Stimulated activated CD8-positive, alpha-beta memory T cell treated with anti-CD3 and anti-CD28 coated beads, Interleukin-15, amount 100 ng/mL, for 4 hours (primary cell): ENCODE measurements at places on chromosomes 2 and 18.

DNA sequence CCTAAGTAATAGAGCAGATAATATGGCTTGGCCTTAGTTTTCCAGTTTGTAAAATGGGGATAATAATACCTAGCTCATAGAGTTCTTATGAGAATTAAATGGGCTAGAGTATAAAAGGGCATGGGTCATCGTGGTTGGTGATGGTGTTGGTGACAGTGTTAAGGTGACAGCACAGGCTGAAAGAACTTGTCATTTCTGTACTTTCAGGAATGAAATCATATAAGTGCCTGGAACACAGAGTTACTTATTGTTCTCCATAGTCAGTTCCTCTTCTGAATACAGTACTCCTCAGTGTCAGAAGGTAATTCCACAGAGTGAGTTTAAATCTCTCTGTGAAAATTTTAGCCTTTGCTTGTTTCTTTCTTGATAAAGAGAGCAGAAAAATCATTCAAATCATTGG is 42.4 kb downstream of the KIF5C start:
- DNase-seq: no peak

GRCh38 chr2:2848621-2849333 is 517.7 kb upstream of the MYT1L start:
- DNase-seq: no peak

GRCh38 chr2:204628926-204629712 is 83.8 kb downstream of the PARD3B start:
- DNase-seq: no peak

- DNase-seq: no peak
Measured at GRCh38 chr2:2266699-2267449, 64.2 kb downstream of the MYT1L start.

DNA sequence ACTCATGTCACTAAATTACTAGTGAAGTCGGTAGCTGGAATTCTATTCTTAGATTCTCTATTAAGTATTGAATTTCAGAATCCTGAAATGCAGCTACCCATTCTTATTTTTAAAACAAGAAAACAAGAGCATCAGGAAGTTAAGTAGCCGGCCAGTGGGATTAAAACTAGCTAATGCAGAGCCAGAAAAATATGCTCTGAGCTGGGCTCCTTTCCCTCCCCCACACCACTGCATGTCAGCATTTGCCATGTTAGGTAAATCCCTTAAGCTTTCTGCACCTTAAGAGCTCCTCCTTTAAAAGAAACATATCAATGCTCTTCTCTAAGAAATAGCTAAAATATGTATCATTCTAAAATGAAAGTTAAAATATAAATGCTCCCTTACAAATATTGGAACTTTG is 72.2 kb upstream of the MFF start:
- no peak for DNase-seq

DNA sequence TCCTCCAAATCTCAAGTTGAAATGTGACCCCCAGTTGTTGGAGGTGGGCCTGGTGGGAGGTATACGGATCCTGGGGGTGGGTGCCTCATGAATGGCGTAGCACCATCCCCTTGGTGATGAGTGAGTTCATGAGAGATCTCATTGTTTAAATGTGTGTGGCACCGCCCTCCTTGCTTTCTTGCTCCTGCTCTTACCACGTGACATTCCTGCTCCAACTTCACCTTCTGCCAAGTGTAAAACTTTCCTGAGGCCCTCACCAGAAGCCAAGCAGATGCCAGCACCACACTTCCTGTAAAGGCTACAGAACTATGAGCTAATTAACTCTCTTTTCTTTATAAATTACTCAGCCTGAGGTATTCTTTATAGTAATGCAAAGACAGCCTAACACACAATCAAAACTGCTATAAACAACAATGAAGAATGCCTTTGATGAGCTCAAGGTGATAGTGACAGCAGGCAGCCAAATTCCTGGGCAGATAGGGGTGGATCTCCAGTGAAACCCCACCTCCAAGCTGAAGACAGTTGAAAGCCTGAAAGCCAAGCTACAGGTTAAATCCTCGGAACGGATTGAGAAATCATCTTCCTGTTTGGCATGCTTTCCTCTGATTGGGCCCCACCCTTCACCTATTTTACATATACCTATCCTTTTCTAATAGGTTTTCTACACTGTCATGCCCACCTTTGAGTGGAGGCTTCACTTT is 26.9 kb downstream of the MCEE start:
- no peak for DNase-seq

DNA sequence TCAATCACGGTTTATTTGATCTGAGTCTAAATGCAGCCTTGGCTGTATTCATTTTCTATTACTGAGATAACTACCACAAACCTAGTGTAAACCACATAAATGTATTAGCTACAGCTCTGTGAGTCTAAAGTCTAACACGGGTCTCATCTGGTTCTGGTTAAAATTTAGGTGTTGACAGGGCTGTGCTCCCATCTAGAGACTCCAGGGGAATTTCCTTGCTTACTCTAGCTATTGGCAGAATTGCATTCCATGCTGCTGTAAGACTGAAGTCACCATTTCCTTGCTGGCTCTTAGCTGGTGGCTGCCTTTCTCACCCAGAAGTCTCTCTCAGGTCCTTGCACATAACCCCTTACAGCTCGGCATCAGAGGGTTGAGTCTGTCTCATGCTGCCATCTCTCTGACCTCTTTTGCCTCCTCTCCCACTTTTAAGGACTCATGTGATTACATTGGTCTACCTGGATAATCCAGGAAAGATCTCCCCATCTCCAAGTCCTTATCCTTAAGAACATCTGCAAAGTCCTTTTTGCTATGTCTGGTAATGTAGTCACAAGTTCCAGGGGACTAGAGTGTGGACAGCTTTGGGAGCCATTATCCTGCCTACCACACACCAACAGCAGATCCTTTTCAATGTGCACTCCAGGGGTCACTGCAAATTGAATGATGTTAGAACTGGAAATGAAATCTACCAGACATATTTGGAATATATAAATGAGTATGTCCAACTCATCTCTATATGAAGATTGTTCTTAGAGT is 207.0 kb upstream of the AGAP1 start:
- no peak for DNase-seq

- DNase-seq: no peak
Measured at GRCh38 chr2:231007286-231008098, 11.6 kb downstream of the SPATA3 start.

- DNase-seq: no peak
Measured at GRCh38 chr2:218290316-218291261, 1.7 kb downstream of the TMBIM1 start.

DNA sequence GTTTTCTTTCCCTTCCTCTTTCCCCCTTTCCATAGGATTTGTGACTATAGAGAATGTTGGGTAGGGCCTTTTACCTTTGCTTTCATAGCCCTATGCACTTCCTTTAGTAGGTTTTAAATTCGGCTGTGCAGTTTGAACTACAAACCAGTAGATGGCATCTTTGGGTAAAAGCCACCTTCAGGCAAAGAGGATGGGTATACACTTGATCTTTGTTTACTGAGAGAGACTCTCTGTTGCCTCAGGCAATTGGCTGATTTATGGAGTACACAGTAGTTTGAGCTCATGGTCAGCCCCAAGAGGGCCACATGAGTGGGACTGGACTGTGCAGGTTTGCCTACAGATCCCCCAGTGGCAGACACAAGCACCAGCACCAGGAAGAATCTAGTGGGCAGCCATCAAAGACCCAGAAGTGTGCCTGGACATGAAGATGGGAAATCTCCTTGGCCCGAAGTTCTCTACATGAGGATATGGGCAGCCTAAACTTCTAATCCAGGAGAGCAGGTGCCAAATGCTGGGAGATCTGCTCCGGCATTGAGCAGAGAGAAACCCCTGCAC is 1304.3 kb upstream of the DDX18 start:
- DNase-seq: no peak

GRCh38 chr18:9022397-9023155 is 79.9 kb upstream of the NDUFV2 start:
- no peak for DNase-seq

DNA sequence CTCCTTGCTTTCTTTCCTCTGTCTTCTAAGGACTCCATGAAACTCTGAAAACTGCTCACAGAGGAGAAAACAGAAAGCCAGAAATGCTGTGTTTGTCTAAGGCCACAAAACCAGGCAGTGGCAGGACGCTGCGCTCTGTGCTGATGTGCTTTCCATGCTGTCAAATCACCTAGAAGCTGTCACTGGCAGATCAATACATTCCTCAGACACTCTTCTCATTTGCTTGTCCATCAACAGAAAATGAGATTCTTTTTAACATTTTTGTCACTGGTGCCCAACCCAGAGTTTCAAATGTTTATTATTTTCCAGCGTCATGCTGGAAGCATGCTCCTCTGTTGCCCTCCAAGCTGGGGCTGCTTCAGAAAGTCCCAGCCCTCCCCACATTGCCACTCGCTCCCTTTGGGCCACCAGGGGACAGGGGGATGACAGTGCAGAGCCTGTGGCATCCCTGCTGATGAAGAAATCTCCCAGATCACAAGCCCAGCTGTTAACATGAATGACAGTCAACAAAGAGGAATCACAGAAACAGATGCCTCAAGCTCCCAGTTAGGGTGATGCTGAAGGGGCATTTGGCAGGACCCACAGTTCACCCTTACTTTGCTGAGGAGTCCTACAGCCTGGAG is 117.5 kb upstream of the MEIS1 start:
- DNase-seq: no peak

DNA sequence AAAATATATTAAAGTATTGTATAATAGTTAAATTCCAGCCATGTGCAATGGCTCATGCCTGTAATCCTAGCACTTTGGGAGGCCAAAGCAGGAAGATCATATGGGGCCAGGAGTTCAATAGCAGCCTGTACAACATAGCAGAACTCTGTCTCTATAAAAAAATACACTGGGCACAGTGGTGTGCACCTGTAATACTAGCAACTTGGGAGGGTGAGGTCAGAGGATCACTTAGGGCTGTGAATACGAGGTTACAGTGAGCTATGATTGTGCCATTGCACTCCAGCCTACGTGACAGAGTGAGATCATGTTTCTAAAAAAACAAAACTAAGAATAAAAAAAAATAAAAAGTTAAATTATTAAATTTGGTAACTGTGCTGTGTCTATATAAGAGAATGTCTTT is 36.1 kb downstream of the ZRANB3 start:
- DNase-seq: no peak

DNA sequence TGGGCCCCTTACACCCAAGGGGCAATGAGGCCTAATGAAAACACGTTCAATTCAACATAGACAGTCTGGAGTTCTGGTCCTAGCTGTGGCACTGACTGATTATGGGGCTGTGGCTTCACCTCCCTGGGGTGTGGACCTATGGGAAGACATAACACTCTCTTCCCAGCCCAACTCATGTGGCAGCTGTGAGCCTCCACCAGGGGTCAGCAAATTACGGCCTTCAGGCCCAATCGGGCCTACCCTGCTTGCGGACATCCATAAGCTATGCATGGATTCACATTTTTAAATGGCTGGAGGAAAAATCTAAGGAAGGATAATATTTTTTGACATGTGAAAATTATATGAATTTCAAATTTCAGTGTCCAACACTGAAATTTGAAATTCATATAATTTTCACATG is 101.3 kb downstream of the LOXHD1 start:
- DNase-seq: no peak

GRCh38 chr2:191740016-191740419 is 62.1 kb downstream of the NABP1 start:
- DNase-seq: peak; percentile 26

DNA sequence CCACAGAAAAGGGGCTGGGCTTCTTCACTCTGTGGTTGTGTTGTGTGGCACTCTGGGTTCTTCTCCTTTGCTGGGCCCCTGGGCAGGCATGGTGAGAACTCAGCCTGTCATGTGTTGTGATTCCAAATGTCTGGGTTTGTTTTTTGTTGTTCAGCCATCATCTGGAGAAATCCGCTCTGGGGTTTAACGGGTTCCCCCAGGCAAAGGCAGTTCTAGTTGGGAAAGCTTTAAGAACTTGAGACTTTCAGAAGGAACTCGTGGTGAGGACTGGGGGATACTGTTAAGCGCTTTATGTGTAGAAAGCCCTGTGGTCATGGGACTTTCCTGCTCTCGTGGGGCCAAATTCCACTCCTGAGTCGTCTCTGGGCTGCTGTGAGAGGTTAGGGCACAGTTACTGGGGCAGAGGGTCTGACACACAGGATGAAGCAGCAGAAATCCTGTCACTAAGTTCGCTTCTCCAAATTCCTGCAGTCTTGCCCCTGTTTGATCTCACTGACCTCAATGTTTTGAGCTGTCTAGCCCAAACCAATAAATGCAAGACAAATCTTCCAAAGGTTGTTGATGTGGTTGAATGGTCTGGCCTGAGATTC is 87.7 kb downstream of the RAPGEF4 start:
- no peak for DNase-seq

GRCh38 chr2:85326406-85327159 is 1.2 kb downstream of the TGOLN2 start:
- no peak for DNase-seq

DNA sequence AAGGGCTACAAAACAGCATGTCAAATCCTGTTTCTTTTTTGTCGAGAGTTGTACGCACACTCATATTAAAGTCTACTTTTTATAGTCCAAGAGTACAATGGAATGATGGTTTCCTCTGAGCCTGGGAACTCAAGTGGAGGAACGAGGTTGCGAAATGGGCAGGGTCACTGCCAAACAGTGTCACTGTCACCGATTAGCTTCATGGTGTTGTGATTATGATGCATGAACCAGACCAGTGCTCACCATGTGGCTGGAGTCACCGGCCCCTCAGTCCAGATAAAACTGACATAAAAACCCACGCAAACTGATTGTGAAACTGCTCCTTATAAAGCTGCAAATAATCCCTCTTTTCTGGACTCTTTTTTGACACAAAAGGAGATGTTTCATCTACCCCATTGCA is 122.0 kb downstream of the COPS8 start:
- DNase-seq: no peak

GRCh38 chr18:39453356-39453755 is 1887.8 kb upstream of the CELF4 start:
- DNase-seq: no peak

- no peak for DNase-seq
Measured at GRCh38 chr2:237693291-237693994, 66.1 kb downstream of the LRRFIP1 start.

GRCh38 chr2:219250049-219250781 is 2.8 kb upstream of the TUBA4B start:
- DNase-seq: no peak

- DNase-seq: no peak
Measured at GRCh38 chr2:219643788-219644398, 16.5 kb downstream of the SLC4A3 start.

- DNase-seq: no peak
Measured at GRCh38 chr2:55076721-55077120, 26.5 kb upstream of the RTN4 start.

GRCh38 chr18:66601649-66602048 is 2.2 kb downstream of the CDH19 start:
- no peak for DNase-seq

- DNase-seq: no peak
Measured at GRCh38 chr18:79911344-79912270, 39.8 kb downstream of the SLC66A2 start.

GRCh38 chr2:239466061-239466754 is 65.4 kb upstream of the HDAC4 start:
- DNase-seq: no peak

GRCh38 chr18:62325806-62326645 is 916 bp downstream of the TNFRSF11A start:
- DNase-seq: no peak

- no peak for DNase-seq
Measured at GRCh38 chr18:6487968-6488367, 73.3 kb upstream of the L3MBTL4 start.

GRCh38 chr2:108907822-108908712 is 81.0 kb downstream of the EDAR start:
- DNase-seq: no peak
